Mucosa of gallbladder (tissue), 1 donor: ENCODE measurements at places on chromosomes 3 and 15. TPM values are rescaled to one million over a fixed set of nuclear protein-coding genes. Genes with fewer than 3 reads are reported as not detected.

Gene RBPMS2
- 41.3 TPM for total RNA-seq

Gene GOLGA6A
- not detected for total RNA-seq

Gene CCDC80
- 67.8 TPM for total RNA-seq

Gene C3orf22
- total RNA-seq = not detected

Gene LSM3
- total RNA-seq = 11.3 TPM
